ENCODE measurements at places on chromosomes 7 and 10. TPM values are rescaled to one million over a fixed set of nuclear protein-coding genes. Genes with fewer than 3 reads are reported as not detected.

The ARHGAP22 gene
- total RNA-seq = not detected

The CPED1 gene
- total RNA-seq = 0.15 TPM

The WEE2 gene
- total RNA-seq = 0.12 TPM

The NUP205 gene
- 83.8 TPM for total RNA-seq

The BICC1 gene
- not detected for total RNA-seq

The PIP gene
- total RNA-seq = not detected

The SRRM3 gene
- total RNA-seq = not detected

The SPRN gene
- not detected for total RNA-seq

The CALHM2 gene
- total RNA-seq = 67.2 TPM
